ENCODE measurements at places on chromosomes 6 and 20.

DNA sequence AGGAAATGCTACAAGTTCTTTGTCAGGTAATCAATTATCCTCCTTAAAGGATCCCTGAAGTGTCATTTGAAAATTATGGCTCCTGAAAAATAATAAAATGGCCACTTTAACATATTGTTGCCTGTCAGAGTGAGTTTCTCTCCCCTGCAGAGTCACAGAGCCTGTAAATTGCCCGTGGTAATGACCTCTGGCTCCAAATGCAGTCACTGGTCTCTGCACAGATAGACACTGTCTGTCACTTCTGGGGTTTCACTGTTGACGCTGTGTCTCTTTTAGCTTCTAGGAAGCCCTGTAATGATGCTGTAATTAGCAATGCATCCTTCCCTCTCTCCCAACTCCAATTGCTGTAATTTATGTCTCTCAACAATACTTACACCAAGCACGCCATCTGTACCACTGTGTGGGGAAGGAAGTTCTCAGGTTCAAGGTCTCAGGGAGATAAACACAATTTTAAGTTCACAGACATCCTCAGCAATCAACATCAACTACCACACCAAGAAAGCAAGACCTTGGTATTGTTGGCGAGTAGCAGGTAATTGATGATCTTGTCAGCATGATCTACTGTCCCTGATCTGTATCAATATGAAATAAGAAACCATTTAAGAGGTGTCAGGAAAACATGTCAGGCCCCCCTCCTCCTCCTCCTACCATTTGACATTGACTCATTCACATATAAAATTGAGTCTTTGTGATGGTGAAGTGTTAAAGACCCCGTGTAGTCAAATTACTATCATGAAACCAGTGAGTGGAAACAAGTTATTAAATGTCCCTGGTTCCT lies 91.2 kb upstream of the SULF2 start:
- no peak for DNase-seq

DNA sequence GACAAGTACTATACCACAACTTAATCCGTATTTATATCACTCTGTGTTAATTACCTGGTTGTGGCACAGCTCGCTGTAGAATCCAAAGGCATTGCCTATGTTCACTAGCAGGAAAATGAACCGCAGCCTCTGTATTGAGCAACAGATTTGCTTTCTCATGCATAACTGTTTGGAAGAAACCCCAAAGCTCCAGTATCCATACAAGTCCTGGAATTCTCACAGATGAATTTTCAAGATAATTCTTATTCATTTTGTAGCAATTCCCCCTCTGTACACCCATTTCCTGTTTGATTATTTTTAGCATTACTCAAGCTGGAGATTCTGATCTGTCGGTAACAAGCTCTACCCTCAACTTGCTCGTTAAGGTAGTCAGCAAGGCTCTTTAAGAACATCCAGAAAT lies 63.5 kb downstream of the STMND1 start:
- no peak for DNase-seq

- DNase-seq: no peak
These were observed 32.9 kb upstream of the UST start for GRCh38 chr6:148713921-148714320.

- no peak for DNase-seq
These were observed 82.8 kb downstream of the TFAP2A start for GRCh38 chr6:10332111-10332510.
